ENCODE measurements at places on chromosomes 6 and 20.

DNA sequence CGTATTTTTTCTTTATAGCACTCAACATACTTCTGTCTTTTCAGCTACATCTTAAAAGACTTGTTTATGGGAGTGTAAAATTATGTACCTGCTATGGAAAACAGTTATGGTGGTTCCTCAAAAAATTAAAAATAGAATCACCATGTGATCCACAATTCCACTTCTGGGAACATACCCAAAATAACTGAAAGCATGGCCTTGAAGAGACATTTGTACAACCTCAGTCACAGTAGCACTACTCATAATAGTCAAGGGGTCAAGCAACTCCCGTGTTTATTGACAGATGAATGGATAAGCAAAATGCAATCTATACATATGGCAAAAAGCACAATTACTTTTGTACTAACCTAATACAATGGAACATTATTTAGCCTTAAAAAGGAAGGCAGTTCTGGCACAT, 74.5 kb downstream of the METTL24 start:
- DNase-seq = no peak

GRCh38 chr20:37207171-37207570, 27.8 kb upstream of the MROH8 start:
- no peak for DNase-seq

DNA sequence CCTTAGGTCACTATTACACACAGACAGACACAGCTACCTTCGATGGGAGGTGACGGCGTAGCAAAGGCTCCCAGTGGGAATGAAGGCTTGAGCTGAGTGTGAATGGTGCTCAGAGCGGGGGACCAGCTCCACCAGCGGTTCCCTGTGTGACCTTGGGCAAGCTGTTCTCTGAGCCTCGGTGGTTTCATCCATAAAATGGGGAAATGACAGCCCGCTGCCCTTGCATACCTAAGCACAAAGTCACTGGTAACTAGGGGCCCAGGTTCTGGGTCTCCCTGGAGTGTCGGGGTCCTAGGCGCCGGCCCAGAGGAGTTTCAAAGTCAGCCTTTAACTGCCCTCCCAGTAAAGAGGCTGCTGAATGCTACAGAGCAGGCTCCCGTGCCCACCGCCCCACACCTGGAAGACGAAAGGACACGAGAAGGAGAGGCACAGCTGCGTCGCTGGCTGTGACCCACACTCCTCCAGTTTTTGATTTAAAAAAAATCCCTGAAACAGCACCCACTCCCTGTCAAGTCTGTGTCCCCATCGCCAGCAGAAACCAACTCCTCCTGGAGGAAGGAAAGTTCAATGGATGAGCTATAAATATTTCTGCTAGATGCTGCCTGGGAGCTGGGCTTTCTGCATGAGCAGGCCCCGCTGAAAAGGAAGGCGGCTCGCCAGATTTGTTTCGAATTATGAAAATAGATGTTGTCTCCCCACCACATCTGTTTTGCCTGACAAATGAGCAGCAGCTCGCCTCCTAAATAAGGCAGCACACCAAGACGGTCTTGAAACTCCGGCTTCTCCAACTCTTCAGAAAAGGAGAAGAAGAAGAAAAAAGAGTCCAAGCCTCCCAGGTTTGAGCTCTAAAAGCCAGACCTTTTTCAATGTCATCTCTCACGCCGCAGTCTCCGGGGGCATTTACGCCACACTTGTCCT, 27.4 kb downstream of the PMEPA1 start:
- DNase-seq = no peak

- no peak for DNase-seq
Observed at GRCh38 chr20:24964506-24964840, 15.4 kb downstream of the CST7 start.

DNA sequence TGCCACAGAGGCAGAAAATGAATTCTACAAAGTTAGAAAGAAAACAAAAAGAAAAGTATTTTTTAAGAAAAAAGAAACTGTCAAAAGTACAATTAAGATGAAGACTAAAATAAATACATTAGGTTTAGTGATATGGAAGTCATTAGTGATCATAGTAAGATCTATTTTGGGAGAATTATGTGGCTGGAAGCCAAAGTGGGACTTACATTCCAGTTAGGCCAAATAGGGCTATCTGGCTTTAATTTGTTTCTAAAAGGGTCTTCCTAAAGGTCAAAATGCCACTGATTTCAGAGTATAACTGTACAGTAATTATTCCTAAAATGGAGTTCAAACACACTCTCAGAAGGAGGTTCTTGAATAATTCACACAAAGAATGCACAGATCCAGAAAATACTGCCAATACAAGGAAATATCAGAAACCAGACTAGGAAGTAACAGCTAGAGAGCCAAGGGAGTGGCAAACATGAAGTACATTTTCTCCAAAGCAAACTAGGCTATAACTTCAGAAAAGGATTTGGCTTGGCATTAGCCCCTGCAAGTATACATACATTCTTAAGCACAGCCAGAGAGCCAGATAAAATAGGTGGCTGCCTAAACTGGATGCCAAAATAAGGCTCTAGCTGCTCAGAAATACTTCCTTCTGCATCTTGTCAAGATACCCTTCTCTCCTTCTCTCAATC, 45.3 kb downstream of the PDSS2 start:
- DNase-seq = no peak
